D341Med (cell line): ENCODE measurements at places on chromosomes 7 and 10.

GRCh38 chr10:11663763-11664555, 52.5 kb upstream of the USP6NL start:
- no peak for DNase-seq

DNA sequence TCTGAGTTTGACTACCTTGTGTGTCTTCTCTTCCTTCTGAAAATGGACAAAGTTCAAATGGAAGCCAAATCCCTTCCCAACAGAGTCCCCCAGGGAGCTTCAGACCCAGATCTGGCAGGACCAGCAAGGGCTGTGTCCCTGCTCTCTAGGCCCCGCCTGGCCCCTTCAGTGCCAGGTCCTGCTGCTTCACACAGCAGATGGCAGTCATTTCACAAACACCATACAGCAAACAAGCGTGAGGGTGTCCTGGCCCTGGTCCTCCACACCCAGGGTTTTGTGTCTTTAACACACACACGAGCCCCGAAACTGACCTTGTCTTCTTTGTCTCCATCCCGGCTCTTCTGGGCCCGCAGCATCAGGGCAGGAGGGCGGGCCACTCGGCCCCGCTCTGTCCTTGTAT, 145.0 kb downstream of the TCERG1L start:
- DNase-seq, result no peak

DNA sequence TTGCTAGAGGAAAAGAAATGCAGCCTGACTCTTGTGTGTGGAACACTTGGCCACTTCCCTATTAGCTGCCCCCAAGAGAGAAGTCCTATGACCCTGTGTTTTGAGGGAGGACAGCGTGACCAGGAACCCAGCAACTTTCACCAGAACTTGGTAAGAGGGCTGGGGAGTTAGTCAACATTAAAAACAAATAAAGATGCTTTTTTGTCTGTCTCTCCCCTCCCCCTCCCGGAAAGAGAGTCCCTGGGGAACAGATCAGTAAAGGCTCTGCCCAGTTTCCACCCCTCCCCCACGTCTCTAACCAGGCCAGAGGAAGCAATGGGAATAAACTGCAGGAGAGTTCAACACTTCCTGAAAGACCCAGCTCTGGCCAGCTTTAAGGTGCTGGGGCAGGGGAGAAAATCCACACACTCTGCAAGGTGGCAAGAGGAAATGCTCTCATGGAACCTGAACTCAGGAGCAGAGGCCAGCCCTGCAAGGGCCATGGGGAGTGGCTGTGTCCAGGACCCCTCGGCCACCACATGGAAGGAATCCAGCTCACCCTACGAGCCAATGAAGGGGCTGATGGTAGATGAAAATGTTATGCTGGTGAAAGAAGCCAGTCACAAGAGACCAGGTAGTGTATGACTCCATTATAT, 21.5 kb downstream of the SH3PXD2A start:
- DNase-seq, result no peak

- DNase-seq, result no peak
Measured at GRCh38 chr7:106372595-106373318, 88.0 kb upstream of the NAMPT start.

DNA sequence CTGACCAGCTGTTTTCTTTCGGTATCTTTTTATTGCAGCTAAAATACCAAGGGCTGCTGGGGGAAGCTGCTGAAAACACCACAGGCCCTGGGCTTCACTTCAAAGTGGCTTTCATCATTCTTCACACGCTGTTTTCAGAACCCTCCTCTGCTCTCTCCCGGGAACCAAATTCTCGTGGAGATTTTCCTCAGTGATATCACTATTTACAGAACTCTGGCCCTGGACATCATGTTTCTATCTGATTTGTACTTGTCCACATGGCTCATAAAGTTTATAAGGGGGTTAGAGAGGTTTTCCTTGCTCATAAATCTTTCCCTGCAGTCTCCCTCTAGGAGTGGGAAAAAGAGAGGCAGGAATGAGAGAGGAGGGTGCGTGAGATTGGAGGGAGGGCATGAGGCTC, 177.4 kb upstream of the NPVF start:
- no peak for DNase-seq
